ENCODE measurements at places on chromosomes 2 and 18. TPM values are rescaled to one million over a fixed set of nuclear protein-coding genes. Genes with fewer than 3 reads are reported as not detected.

The ALPP gene
- total RNA-seq, result not detected

The C2orf72 gene
- not detected for total RNA-seq

The PAX3 gene
- not detected for total RNA-seq

The THUMPD2 gene
- total RNA-seq, result 9.5 TPM

DNA sequence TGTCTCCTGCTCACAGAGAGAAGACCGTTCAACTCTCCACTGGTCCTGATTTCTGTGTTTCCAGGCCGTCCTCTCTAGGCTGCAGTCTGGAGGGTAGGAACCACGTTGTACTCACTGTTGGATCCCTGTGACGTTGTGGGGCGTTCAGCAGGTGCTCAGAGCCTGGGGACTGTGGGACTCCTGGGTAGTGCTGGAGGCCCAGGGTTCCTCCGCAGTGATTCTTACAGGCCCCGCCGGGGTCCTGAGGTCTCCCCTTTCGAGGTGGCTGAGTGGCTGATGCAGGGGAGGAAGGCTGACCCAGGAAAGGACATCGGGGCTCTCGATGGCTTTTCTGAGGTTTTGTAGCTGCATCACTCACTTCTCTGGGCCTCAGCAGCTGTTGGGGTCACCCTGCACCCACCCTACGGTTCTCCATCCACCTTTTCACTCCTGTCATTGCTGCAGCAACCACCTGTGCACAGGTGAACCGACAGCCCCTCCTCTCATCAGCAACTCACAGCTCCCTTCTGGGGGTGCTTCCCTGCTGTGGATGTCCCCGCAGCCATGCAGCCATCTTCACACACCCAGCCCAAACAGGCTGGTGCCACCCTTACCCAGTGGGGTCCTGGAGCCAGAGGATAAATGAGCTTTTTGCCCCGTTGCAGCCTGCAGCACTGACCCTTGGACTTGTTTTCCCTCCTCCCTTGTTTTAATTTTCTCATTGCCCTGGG is 169.6 kb upstream of the HDAC4 start:
- DNase-seq, result no peak

DNA sequence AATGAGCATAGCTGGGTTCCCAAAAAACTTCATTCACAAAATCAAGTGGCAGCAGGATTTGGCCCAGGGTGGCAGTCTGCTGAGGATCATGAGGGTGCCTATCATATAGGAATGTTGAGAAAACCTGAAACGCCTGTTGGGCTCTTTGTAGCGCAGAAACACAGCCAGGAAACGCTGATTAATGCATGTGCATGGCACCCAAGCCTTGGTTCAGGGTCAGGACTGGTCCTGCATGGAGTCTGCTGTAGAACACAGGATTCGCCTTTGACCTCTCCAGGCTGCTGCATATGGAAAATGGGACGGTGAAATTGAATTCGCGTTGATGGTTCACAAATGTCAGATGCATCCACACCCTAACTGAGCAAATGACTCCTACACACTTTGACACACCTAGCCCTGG is 227.9 kb upstream of the COPS8 start:
- no peak for DNase-seq

DNA sequence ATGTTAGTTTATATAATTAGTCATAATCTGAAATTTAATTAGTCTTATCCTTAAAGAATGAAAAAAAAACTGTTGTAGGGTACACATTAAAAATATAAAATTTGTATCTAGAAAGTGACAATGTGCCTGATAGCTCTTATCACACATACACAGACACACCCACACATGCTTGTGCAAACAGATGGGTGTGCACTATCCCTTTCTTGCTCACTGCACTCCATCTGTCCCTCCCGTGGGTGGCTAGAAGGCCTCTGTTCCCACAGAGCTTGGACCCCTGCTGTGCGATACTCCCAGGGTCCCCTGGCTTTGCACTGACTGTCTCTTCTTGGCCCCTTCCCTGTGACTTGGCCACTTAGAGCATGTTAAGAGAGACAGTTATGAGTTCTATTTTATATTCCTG is 123.9 kb upstream of the ACKR3 start:
- no peak for DNase-seq

- no peak for DNase-seq
Measured at GRCh38 chr2:26536371-26537068, 58.6 kb upstream of the OTOF start.
